Right renal pelvis (tissue), 4 donors: ENCODE measurements at places on chromosomes 7 and 10. TPM values are rescaled to one million over a fixed set of nuclear protein-coding genes. Genes with fewer than 3 reads are reported as not detected.
A peak's percentile ranks its signal among the peaks of the same experiment; 100 is the strongest.

- DNase-seq, result peak; percentile 54
Measured at GRCh38 chr7:70856901-70857630, 274.9 kb upstream of the GALNT17 start.

GRCh38 chr7:110400411-110400810 is 690.5 kb upstream of the LRRN3 start:
- DNase-seq, result no peak

GRCh38 chr10:51007781-51008180 is 66.5 kb upstream of the PRKG1 start:
- no peak for DNase-seq

DNA sequence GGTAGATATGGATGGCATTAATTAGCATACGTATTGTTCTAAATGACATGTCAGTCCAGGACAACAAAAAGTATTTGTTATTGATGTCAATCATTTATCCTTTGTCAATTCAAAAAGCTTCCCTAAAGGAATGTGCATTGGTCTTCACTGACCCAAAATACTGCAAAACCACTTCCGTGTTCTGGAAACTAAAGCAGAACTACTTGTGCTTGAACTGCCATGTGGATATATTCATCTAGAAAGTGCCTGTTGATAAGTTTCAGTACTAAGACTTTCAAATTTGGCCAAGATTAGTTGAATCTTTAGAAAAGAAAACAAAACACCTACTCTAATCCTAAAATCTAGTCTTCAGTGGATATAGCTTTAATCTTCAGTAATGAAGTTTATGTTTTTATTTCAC is 242.1 kb upstream of the PPP1R3A start:
- DNase-seq, result no peak

DNA sequence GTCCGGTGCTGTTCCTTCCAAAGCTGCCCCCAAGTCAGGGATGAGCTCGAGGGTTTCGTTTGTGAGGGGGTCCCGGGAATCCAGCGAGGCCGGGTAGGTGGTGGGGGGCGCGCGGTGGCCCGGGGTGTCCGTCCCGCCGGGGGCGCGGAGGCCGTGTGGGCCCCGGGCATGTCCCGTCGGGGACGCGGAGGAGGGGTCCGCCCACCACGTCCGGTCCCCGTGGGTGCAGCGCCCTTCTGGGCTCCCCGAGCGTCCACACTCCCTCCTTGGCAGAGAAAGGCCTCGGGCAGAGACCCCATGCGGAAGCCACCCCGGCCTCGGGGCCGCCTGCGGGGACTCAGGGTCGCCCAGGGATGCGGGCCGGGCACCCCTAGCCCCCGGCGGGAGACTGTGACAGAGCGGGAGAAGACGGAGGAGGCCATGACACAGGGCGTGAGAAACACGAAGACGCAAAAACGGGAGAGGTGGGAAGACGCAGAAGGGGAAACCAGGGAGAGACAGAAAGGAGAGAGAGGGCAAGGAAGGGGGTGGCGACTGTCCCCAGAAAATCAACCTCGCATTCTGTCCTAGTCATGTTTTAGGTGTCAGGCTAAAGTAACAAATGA is 640 bp upstream of the ZNF425 start:
- DNase-seq, result no peak

DNA sequence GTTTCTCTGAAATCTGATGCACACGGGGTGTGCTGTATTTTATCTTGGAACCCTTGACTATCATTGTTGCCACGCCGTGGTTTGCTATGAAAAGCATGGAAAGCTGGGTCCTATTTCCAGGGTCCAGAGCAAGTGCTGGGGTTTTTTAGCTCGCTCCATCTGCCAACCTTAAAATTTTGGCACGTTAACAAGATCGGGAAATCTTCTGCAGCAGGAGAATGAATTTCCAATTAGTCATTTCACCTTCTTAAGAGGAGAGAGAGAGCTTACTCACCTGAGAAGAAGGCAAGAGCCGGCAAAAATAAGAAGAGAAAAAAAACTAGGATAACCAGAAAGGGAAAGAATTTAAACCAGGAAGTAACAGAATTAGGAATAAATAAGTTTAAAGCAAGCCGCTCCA is 223.6 kb upstream of the CELF2 start:
- DNase-seq, result no peak

GRCh38 chr10:6226216-6226615 is 23.5 kb downstream of the PFKFB3 start:
- DNase-seq, result no peak

GRCh38 chr10:1504940-1505339 is 232.4 kb downstream of the ADARB2 start:
- no peak for DNase-seq

GRCh38 chr7:145106001-145106400 is 270.1 kb upstream of the TPK1 start:
- DNase-seq, result no peak

- DNase-seq, result no peak
Measured at GRCh38 chr10:4234661-4235060, 449.7 kb upstream of the KLF6 start.

DNA sequence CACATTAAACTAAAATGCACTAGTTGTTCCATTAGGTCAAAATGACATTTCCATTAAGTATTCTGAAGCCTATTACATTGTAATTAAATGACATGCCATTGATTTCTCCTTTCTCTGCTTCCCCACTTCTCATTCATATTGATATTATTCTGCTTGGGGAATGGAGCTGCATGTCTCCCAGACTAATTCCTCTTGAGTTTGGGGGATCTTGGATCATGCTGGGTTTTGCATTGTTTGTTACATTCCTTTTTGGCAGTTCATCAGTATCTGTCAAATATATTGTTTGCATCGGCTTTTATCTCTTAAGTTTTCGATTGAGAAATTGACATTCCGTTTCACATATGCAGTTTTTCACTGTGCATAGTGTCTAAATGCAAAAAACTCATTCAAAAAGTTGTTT is 65.1 kb upstream of the CYP26C1 start:
- no peak for DNase-seq

- DNase-seq, result no peak
Measured at GRCh38 chr10:79203014-79203644, 134.4 kb downstream of the ZMIZ1 start.

- DNase-seq, result no peak
Measured at GRCh38 chr7:120014925-120015465, 258.0 kb upstream of the KCND2 start.

- DNase-seq, result no peak
Measured at GRCh38 chr10:102795453-102796406, 41.5 kb downstream of the CYP17A1 start.

DNA sequence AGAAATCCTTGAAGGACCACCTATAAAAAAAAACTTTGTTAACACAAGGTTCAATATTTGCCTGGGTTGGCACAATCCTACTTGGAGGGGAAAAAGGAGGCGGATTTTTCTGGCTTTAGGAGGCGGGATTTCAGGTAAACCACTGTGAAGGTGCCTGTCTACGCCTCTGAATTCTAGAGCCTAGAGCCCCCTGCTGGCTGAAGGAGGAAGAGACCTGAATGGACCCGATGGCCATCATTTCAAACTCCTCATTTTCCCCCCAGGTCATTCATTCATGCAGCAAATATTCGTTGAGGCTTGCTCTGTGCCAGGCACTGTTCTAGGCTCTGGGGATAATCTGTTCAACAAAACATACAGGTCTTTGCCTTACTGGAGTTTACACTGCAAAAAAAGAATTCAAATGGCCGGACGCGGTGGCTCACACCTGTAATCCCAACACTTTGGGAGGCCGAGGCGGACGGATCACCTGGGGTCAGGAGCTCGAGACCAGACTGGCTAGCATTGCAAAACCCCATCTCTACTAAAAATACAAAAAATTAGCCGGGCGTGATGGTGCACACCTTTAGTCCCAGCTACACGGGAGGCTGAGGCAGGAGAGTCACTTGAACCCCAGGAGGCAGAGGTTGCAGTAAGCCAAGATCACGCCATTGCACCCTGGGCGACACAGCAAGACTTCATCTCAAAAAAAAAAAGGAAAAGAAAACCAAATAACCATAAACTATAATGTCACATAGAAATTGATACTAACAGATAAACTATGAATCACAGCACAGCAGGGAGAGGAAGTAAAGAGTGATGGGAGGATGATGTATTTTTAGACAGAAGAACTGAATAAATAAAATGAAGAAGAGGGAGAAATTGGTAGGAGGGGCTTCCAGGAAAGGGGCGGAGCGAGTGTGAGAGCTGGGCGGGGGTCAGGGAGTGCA is 90.1 kb upstream of the NFE2L3 start:
- peak; percentile 53 for DNase-seq

- no peak for DNase-seq
Measured at GRCh38 chr10:122302315-122302714, 31.2 kb downstream of the BTBD16 start.

DNA sequence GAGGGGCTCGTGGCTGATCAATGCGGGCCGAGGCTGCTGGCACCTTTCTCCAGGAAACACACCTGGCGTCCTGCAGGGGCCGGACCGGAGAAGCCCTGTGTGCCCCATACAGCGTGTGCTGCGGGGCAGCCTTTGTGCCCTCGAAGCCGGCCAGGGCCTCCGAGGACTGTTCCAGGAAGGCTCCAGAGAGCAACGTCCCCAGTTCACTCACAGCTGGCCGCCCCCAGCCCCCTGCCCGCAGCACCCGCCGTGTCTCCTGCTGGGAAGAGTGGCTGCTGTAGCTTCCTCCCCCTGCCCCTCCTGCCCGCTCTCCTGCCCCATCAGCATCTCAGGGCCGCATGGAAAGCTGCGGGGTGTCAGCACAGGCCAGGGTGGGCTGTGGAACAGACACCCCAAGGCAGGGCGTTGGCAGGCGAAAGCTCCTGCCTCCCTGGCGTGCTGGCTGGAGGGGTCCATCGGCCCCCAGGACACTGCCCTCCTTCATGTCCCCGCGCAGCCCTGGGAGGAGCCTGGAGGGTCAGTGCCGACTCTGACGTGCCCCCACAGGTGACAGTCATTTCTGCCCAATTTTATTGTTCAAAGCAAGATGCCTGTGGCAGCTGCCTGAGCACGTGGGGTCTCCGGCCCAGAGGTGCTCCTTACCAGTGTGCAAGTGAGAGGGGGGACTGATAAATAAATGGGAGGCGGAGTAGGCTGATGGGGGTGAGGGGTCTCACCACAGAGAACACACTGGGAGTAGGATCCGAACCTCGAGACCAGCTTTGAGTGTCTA is 95.8 kb upstream of the DIP2C start:
- DNase-seq, result no peak

The GPR146 gene
- polyA plus RNA-seq, result 5.4 TPM

The ZNF727 gene
- polyA plus RNA-seq, result not detected

The SMC3 gene
- polyA plus RNA-seq, result 104 TPM

The CYP3A5 gene
- 1.5 TPM for polyA plus RNA-seq

The CDC14C gene
- polyA plus RNA-seq, result 0.10 TPM

The CNTNAP2 gene
- 27.2 TPM for polyA plus RNA-seq

The MYL10 gene
- 0.36 TPM for polyA plus RNA-seq

The OPN4 gene
- polyA plus RNA-seq, result not detected

The HGF gene
- polyA plus RNA-seq, result 2.1 TPM

The FLNC gene
- polyA plus RNA-seq, result 14.2 TPM

The CPA2 gene
- polyA plus RNA-seq, result 0.34 TPM

The PLXDC2 gene
- polyA plus RNA-seq, result 34.0 TPM

The ITIH2 gene
- polyA plus RNA-seq, result 1.3 TPM

The TWIST1 gene
- polyA plus RNA-seq, result 10.7 TPM

The TMEM236 gene
- 0.27 TPM for polyA plus RNA-seq
